Fibroblast of the aortic adventitia (primary cell): ENCODE measurements at places on chromosomes 7 and 10. TPM values are rescaled to one million over a fixed set of nuclear protein-coding genes. Genes with fewer than 3 reads are reported as not detected.

The TET1 gene
- total RNA-seq = 3.3 and 9.3 TPM in 2 replicates

The GOLGA7B gene
- not detected in 2 replicates for total RNA-seq

The CADPS2 gene
- total RNA-seq = 16.0 and 26.9 TPM in 2 replicates

The SPDYE16 gene
- 0.09 and 0.33 TPM in 2 replicates for total RNA-seq

The MEOX2 gene
- 2.6 and 13.0 TPM in 2 replicates for total RNA-seq

The MOGAT3 gene
- not detected in 2 replicates for total RNA-seq

The TAS2R41 gene
- total RNA-seq = 0.09 TPM in 1 of 2 replicates, not detected in the other

The ELMO1 gene
- 1.3 and 2.9 TPM in 2 replicates for total RNA-seq

The CCT6A gene
- total RNA-seq = 188 and 193 TPM in 2 replicates

The HOXA7 gene
- total RNA-seq = not detected in 2 replicates

The PARD3 gene
- 42.1 and 86.8 TPM in 2 replicates for total RNA-seq

The CCDC126 gene
- total RNA-seq = 3.9 and 8.5 TPM in 2 replicates

The ANKRD30A gene
- total RNA-seq = not detected in 2 replicates

The MEPCE gene
- 48.0 and 49.6 TPM in 2 replicates for total RNA-seq

The FAM13C gene
- total RNA-seq = 3.3 and 9.1 TPM in 2 replicates

The SLC26A4 gene
- 0.65 and 1.8 TPM in 2 replicates for total RNA-seq

The SLC16A12 gene
- 0.16 and 0.90 TPM in 2 replicates for total RNA-seq

The PLAU gene
- 21.6 and 24.9 TPM in 2 replicates for total RNA-seq

The PILRB gene
- 4.4 and 8.1 TPM in 2 replicates for total RNA-seq

The HABP2 gene
- total RNA-seq = not detected in 2 replicates

The UPK3B gene
- 0.16 and 0.18 TPM in 2 replicates for total RNA-seq

The GIMAP7 gene
- not detected in 2 replicates for total RNA-seq

The CPVL gene
- 0.54 and 3.2 TPM in 2 replicates for total RNA-seq

The ZNF92 gene
- 4.7 and 7.7 TPM in 2 replicates for total RNA-seq

The MTERF1 gene
- total RNA-seq = 10.9 and 15.8 TPM in 2 replicates

The WDR86 gene
- total RNA-seq = 0.45 and 17.7 TPM in 2 replicates

The NKX2-3 gene
- not detected in 2 replicates for total RNA-seq
